Adrenal gland (tissue), 19 donors: ENCODE measurements at places on chromosomes 12 and 14. TPM values are rescaled to one million over a fixed set of nuclear protein-coding genes. Genes with fewer than 3 reads are reported as not detected.

Gene KDM2B
- 17.1 TPM for total RNA-seq

Gene SDR9C7
- total RNA-seq, result not detected

Gene FAM181A
- total RNA-seq, result not detected

Gene NAV3
- total RNA-seq, result 30.6 TPM

Gene KRT3
- total RNA-seq, result not detected

DNA sequence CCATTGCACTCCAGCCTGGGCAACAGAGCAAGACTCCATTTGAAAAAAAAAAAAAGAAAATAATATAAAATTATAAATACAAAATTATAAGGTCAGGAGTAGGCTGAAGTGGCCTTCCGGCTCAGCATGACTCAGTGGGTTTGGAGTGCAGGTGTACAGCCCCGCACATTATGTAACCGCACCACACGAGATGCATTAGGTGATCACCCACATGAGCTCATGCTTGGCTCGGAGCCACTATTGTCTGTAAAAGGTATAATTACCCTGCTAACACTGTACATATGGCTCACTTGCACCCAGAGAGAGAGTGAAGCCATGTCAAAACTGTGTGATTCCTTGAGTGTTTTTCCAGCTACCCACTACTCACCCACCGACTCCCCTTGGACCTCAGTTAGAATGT, 557.0 kb downstream of the SLC6A15 start:
- no peaks in the 10 kb centered on the region for H3K27me3 ChIP-seq
- no peak overlapping the region for H3K4me3 ChIP-seq
- no peak for DNase-seq

DNA sequence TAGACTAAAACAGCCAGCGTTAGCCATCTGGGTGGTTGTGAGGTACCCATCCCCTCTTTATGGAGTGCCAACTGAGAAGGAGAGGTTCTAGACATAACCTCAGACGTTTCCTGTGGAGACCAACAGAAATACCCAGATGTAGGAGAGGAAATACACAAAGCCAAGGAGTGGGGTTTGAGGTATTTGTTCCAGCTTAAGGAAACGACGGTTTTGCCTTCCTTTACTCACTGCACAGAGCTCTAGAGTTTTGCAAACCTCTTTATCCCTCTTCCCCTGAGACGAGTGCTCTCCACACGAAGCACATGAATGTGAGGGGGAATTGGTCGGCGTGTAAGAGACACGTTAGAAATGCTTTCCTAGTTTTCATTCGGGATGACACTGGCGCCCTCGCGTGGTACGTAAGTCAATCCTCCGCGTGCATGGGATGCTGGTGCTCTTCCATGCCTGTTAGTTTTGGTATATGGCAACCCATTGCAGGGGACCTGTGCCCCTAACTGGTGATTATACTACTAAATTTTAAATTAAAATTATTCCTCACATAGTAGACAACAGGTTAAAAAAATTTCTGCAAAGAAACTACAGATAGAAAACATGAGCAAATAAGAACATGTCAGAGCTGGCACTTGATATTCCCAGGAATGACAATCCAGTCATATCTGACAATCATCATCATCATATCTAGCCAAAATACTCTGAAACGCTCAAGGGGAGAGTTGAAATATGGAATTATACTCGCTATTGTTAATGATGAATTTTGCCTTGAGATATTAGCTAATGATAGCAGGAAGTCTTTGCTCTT, 121.7 kb downstream of the PPM1H start:
- no peak overlapping the region for H3K27ac ChIP-seq
- DNase-seq, result peak; percentile 35
- H3K27me3 ChIP-seq, result no peaks in the 10 kb centered on the region
- no peaks in the 10 kb centered on the region for H3K36me3 ChIP-seq

DNA sequence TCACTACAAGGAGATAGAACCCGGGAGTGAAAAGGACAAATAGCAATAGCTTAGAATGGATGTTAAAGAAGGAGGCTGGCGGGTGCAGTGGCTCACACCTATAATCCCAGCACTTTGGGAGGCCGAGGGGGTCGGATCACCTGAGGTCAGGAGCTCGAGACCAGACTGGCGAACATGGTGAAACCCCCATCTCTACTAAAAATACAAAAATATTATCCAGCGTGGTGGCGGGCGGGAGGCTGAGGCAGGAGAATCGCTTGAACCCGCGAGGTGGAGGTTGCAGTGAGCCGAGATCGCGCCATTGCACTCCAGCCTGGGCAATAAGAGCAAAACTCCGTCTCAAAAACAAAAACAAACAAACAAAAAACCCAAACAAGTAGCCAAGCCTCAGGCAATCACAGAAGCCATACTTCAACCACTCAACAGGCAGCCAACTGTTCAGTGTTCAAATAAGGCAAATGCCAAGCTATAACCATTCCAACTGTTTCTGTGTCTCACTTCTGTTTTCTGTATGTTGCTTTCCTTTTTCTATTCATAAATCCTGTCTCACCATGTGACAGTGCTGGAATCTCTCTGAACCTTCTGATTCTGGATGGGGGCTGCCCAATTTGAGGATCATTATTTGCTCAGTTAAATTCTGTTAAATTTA, 3.9 kb upstream of the SPTLC2 start:
- H3K27me3 ChIP-seq, result no peaks in the 10 kb centered on the region
- no peaks in the 10 kb centered on the region for H3K36me3 ChIP-seq
- no peak overlapping the region for H3K27ac ChIP-seq
- DNase-seq, result no peak
- H3K4me3 ChIP-seq, result no peak overlapping the region

DNA sequence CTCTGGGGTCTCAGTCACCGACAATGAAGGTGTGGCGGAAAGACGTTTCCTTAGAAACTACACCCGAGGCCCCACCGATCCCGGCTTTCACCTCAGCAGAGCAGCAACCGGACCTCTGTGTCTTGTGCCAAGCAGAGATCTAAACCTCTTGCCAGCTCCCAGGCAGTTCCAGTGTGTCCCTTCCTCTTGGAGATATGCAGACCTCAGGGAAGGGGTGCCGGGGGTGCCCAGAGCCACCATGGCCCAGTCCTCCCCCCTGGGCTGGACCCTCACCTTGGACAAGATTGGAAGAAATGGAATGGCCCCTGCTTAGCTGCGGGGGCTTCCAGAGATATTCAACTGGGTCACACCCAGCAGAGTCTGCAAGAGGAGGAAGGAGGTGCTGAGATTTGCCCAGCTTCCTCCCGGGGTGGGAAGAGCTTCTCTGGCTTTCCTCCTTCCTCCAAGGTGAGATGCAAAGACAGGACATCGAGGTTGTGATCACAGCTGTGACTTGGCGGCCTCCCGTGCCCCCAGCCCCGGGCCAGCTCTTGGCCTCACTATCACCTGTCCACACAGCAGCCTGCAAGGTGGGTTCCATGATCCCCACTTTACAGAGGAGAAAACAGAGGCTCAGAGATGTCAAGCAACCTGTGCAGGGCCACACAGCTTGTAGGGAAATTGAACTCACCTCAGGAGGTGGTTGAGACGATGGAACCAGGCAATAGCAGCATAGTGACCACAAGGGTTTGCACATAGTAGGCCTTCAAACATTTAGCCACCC, 281.7 kb upstream of the RTL1 start:
- H3K27ac ChIP-seq, result no peak overlapping the region
- no peak for DNase-seq
- no peaks in the 10 kb centered on the region for H3K27me3 ChIP-seq
- H3K4me3 ChIP-seq, result no peak overlapping the region
- no peaks in the 10 kb centered on the region for H3K36me3 ChIP-seq

DNA sequence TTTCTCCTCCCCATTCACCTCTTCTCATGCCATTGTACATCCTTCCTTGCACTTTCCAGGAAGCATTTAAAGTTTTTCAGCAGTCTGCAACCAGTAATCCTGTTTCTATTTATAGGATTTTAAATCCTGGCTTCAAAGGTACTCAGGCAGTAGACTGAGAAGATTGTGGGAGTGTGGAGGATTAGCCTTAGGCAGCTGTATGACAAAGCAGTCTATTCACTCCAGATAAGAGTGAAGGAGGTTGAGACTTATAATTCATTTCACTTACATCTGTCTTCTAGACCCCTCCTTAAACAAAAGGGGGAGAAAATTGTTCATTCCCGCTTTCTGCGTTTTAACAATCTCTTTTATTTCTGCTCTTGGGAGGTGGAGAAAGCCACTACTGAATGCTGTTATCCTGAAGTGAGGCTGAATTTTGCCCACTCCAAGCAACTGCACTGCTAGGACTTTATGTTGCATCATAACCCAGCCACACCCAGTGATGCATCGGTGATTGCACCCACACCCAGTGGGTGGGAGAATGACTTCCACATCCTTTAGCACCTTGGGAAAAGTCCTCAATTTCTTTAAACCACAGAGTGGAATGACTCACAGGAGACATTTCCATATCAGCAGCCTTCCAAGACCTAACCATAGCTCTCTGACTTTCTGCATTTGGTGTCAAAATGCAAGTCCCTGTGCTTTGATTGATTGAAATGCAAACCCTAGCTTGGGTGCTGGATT, 382.5 kb upstream of the ATP2B1 start:
- H3K36me3 ChIP-seq, result no peaks in the 10 kb centered on the region
- no peaks in the 10 kb centered on the region for H3K4me1 ChIP-seq
- DNase-seq, result peak; percentile 6
- H3K4me3 ChIP-seq, result no peak overlapping the region
- no peak overlapping the region for H3K27ac ChIP-seq
- H3K27me3 ChIP-seq, result no peaks in the 10 kb centered on the region

DNA sequence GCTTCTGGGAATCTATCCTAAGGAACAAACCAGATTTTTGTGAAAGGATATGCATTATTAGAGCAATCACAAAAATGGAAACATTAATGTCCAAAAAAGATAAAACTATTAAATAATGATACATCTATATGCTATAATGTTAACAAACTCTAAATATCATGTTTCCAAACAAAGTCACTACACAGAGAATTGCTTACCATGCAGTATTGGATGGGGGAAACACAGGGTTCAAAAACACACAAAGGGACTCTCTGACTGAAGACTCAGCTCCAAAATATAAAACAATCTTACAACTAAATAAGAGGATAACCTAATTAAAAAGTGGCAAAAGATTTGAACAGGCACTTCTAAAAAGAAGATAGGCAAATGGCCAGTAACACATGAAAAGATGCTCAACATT, 304.2 kb downstream of the DPF3 start:
- no peak overlapping the region for H3K27ac ChIP-seq
- no peaks in the 10 kb centered on the region for H3K4me1 ChIP-seq
- H3K4me3 ChIP-seq, result no peak overlapping the region
- no peaks in the 10 kb centered on the region for H3K27me3 ChIP-seq
- no peak for DNase-seq

DNA sequence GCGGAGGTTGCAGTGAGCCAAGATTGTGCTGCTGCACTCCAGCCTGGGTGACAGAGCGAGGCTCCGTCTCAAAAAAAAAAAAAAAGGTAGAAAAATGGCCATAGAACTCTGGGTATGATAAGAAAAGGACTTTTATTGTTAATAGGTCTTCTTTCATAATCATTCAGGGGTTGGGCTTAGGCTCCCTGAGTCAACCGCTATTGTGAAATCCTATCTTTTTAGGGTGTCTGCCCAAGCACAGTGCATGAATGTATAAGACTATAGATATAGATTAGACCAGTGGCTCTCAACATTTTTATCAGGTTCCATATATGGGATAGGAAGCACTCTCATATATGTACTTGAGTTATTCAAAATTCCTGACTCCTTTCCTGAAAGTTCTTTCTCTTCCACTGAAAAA, 48.7 kb upstream of the USP15 start:
- no peak overlapping the region for H3K27ac ChIP-seq
- H3K36me3 ChIP-seq, result no peaks in the 10 kb centered on the region
- H3K27me3 ChIP-seq, result no peaks in the 10 kb centered on the region

DNA sequence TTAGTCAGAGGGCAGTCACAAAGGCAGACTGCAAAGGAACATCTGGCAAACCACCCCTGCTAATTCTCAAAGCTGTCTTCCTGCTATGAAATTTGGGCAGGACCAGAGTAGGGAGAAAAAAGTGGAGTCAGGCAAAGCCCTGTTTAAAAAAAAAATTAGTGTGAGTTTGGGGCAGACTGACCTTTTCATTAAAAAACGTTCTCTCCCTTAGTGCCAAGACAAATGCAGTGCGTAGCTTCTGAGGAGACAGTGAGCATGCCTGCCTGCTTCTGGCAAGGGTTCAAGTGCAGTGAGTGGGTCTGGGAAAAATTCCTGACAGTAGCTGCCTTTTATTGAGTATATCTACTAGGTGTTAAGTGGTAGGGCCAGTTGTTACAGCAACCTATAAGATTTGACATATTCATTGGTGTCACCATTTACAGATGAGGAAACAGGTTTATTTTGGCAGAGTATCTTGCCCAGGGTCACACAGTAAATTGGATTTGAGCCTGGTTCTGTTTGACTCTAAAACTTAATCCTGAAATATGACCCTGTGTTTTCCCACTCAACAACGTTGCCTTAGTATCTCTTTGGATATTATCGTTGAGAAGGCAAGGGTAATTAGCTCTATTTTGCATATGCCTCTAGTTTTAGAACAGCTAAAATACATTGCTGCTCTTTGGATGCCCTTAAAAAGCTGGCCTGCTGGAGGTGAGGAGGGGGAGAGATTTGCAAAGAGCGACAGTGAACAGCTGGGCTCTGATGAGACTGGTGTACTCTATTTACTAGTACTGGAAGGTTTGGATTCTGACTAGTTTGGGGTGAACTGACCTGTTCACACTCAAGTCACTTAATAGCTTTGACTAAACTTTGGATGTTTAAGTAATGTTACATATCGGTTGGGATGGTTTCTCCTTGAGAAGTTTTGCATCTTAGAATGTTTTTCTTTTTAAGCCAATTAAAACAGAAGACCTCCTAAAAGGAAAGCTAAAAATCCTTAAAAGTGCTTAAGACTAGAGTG, 72.8 kb downstream of the PAPOLA start:
- H3K27me3 ChIP-seq, result no peaks in the 10 kb centered on the region
- H3K36me3 ChIP-seq, result no peaks in the 10 kb centered on the region
- peak; percentile 32 for DNase-seq
- H3K4me1 ChIP-seq, result peaks cover 16% of the 10 kb centered on the region
- no peak overlapping the region for H3K27ac ChIP-seq

GRCh38 chr12:120590741-120591407, 9.7 kb upstream of the POP5 start:
- no peaks in the 10 kb centered on the region for H3K27me3 ChIP-seq
- no peak overlapping the region for H3K27ac ChIP-seq
- H3K36me3 ChIP-seq, result no peaks in the 10 kb centered on the region

DNA sequence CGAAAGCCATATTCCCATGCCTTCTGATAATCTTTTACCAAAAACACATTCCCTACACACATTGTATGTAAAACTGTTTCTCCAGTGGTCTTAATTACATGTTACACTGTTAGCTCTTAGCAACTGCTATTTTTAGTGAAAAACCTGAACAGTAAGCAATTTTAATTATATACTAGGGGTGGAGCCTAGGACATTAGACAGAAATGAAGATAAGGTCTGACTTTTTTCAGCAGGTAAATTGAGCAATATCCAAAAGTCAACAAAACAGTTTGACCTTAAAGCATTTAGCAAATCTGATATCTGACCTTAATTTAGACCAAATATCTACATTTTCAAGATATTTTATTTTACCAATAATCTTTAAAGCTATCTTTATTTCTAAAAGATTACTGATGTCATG, 60.2 kb downstream of the PDE6H start:
- no peaks in the 10 kb centered on the region for H3K4me1 ChIP-seq
- no peak for DNase-seq
- no peaks in the 10 kb centered on the region for H3K27me3 ChIP-seq
- H3K27ac ChIP-seq, result no peak overlapping the region
- no peaks in the 10 kb centered on the region for H3K36me3 ChIP-seq
